Stimulated activated CD8-positive, alpha-beta memory T cell treated with anti-CD3 and anti-CD28 coated beads, Interleukin-7, amount 100 ng/mL, for 4 hours (primary cell): ENCODE measurements at places on chromosomes 4 and X.

- no peak for DNase-seq
Observed at GRCh38 chrX:119008110-119008744, 33.8 kb downstream of the LONRF3 start.

- DNase-seq = no peak
Observed at GRCh38 chr4:103497692-103498091, 222.1 kb downstream of the TACR3 start.

GRCh38 chrX:98191003-98191402 is 1307.3 kb downstream of the RPA4 start:
- no peak for DNase-seq

DNA sequence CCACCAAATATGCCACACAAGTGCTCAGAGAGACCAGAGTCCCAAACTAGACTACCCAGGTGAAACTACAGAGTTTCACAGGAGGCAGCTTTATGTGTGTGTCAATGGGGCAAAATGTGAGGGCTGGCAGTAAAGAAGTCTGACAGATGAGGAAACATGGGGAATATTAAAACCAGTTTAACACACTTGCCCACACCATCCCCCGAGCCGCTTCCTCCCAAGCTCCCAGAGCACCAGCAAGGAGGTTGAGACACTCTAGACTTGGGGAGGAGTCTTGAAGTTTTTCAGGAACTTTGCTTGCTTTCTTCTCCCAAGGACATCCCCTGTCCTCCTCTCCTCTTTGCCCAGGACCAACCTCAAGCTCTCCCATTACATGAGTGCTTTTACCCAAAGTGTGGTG is 94.7 kb upstream of the SPRY1 start:
- no peak for DNase-seq

DNA sequence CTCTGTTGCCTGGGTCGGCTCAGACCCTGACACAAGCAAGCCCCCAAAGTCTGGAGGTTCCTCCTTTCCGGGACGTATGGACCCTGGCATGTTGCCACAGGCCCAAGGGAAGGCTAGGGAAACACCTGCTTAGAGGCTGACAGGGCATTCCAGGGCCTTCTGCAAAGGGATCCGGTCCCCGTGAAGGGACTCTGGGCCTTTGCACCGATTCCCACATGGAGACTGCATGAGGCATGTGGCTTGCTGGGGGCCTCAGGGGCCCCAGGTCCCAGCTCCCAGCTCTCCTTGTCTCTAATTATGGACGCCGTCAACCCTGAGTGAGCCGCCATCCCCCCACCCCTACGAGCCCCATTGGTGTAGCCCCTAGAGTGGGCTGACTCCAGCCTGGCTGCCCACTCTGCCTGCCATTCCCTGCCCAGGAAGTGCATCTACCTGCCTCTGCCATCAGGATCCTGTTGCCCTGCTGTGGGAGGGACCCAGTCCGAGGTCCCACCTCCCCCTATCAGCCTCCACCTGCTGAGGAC is 4.2 kb upstream of the RGS12 start:
- no peak for DNase-seq

DNA sequence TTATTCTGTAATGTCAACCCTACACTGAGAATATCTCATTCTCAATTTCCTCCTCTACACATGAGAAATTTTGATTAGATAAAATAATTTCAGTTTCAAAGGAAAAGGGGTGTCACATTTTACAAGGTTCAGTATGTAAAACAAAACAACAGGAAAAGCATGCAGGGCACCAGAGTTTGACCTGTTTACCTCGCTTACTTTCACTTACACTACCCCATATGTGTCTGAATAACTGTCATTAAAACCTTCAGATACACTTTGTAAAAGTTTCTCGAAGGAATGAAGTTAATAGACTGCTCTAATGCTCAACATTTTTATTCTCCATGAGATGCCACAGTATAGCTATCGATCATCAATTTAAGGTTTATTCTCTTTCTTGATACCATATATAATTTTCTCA is 12.3 kb upstream of the PCDH10 start:
- DNase-seq = no peak

DNA sequence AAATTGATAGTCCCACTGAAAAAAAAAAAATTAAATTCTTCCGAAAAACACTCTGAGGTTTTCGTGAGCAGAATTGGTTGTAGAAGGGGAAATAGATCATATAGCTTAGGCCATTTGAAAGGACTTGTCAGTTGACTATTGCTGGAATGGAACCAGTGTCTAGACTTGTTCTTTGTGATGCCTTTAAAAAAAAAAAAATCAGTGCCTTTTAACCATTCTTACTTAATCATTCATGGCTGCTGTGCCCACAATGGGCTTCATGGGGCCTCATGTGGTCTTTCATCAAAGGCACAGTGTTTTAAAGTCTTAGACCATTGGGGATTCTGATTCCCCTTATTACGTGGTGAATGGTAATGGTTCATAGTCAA is 139.3 kb downstream of the AFF1 start:
- no peak for DNase-seq

DNA sequence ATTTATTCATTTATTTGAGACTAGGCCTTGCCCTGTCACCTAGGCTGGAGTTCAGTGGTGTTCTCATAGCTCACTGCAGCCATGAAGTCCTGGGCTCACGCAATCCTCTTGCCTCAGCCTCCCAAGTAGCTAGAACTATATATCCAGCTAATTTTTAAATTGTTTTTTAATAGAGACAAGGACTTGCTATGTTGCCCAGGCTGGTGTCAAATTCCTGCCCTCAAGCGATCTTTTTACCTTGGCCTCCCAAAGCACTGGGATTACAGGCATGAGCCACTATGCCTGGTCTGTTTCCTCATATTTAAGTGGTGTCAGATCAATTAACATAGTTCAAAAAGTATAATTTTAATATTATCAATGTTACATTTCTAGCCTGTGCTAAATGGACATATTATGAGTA is 68.5 kb downstream of the AFF1 start:
- DNase-seq = no peak

DNA sequence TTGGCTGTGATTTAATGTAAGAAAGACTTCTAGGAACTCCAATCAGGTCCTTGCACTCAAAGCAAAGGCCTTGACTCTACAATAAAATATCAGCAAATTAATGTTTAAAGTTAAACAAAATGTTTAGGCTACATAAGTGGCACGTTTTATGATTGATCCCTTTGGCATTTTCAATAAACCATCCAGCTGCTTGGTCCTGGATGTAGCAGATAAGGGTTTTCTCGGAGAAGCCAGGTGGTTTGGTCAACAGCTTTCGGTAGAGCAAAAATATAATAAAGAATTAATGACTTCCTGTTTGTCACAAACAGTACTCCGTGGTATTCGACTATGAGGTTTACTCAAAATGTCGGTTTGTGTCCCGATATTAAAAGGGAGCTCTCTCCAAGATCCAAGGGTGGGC is 95.8 kb downstream of the GEMIN8 start:
- no peak for DNase-seq

DNA sequence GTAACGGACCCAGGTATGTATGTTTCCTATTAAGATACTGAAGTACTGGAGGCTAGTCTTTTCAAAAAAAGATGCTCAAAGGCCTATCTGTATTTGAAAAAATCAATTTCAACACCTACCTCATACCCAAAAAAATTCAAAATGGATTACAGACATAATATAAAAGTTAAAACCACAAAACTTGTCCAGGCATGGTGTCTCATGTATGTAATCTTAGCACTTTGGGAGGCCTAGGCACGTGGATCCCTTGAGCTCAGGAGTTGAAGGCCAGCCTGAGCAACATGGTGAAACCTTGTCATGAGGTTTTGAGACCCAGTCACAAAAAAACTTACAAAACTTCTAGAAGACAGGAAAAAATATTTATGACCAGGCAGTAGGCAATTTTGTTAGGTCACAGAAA is 16.7 kb downstream of the RBMX start:
- DNase-seq = no peak
